ENCODE measurements at places on chromosomes 3 and 15. TPM values are rescaled to one million over a fixed set of nuclear protein-coding genes. Genes with fewer than 3 reads are reported as not detected.

- no peak for DNase-seq
These were observed 219.7 kb upstream of the SGO1 start for GRCh38 chr3:20405744-20406143.

DNA sequence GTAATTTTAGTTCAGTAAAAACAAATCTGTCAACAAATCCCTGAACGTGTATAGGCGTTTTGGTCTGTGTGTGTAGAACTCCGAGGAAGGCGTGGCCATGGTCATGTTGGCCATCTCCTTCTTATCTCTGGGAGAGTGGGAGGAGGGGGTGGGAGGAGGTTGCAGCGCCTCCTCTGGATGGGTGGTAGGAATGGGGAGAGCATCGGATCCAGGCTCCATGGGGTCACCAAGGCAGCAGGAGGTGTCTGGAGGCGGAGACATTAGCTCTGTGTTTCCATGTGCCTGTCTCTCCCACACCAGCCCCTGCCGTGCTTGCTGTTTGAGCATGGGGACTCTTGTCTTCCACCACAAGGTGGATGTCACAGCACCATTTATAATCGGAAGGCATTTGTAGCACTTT lies 34.5 kb upstream of the TRPM1 start:
- no peak for DNase-seq

The KLHL25 gene
- 5.3 TPM for total RNA-seq

DNA sequence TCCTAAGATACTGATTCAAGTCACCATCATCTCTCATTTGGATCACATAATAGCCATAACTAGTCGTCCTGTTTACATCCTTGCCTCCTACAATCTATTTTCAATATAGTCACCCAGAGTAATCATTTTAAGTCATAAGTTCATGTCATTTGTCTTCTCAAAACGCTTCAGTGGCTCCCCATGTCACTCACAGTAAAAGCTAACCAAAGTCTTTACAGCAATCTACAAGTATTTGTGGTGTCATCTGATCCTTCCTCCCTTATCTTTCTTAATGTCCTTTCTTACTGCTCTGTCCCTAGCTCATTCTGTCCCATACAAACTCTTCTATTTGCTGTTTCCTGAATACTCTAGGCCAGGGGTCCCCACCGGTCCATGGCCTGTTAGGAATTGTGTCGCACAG lies 28.8 kb downstream of the GBE1 start:
- DNase-seq: no peak

DNA sequence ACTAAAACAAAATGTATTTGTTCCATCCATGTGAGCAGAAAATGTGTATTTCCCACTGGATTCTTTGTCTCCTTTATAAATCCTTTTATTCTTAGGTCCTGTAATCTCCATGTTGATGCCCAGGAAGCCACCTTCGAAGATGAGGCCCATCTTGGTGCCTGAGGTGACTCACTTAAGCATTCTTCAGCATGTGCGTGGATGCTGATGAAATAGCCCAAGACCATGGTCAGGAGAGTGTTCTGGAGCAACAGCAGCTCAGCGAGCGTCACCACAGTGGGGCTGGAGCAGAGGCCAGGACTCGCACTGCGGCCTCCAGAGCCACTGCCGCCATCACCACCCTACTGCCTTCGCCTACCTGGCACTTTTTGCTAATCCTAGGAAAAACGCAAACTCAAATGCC lies 520.9 kb downstream of the FHIT start:
- DNase-seq: no peak

The SLC9C1 gene
- 0.08 TPM for total RNA-seq

- DNase-seq: peak; percentile 57
These were observed 90.7 kb downstream of the SCN11A start for GRCh38 chr3:38960953-38961622.

The GP9 gene
- total RNA-seq: not detected
